Activated naive CD4-positive, alpha-beta T cell treated with Interleukin-2 at 50 U/mL for 16 hours (primary cell): ENCODE measurements at places on chromosomes 2 and 18.

- no peak for DNase-seq
Observed at GRCh38 chr2:99275882-99276281, 20.4 kb upstream of the LYG2 start.

DNA sequence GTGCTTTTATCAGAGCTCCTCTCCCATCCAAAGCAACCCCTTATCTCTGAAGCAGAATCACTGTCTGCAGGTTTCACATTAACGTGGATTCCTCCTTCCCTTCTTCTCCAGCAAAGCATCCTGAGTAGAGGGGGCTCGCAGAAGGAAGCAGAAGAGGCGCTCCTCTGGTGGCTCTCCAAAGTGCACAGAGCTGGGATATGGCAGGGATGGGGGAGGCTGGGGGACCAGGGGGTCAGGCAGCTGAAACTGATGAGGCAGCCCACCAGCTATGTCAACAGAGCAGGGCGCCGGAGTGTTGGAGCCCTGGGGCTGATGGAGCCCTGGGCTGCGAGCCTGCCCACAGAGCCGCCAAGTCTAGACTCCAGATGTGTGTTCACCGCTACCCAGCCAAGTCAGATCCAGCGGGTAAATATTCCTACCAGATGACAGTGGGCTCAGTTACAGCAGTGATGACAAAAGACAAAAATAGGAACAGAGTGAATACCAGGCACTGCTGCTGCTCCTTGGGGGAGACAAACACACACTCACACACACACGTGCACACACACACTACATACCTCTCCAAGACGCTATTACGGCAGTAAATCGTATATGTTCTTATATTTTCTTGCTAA is 678.3 kb upstream of the ID2 start:
- no peak for DNase-seq

GRCh38 chr18:47531717-47532116 is 280.3 kb upstream of the SKOR2 start:
- DNase-seq = no peak

- DNase-seq = no peak
Observed at GRCh38 chr2:88198308-88198707, 28.2 kb downstream of the THNSL2 start.

GRCh38 chr2:35963824-35964223 is 391.8 kb upstream of the CRIM1 start:
- no peak for DNase-seq

- DNase-seq = no peak
Observed at GRCh38 chr18:12476955-12477354, 69.2 kb downstream of the PRELID3A start.

DNA sequence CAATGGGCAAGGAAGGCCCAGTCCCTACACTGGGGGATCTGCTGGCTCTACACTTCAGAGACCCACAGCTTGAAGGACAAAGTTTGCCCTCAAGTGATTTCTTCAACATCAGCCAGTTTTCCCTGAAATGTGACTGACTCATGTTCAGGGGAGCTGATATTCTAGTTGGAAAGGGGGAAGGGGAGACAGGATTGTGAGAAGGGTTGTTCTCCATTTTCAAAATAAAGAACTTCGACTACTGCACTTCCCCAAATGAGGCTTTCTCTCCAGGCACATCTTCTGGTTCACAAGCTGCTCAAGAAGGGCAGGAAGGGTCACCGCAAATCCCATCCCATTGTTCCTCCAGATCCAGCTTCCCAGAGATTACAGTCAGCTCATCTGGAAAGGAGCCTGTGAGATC is 117.6 kb downstream of the BCL2L11 start:
- DNase-seq = no peak

DNA sequence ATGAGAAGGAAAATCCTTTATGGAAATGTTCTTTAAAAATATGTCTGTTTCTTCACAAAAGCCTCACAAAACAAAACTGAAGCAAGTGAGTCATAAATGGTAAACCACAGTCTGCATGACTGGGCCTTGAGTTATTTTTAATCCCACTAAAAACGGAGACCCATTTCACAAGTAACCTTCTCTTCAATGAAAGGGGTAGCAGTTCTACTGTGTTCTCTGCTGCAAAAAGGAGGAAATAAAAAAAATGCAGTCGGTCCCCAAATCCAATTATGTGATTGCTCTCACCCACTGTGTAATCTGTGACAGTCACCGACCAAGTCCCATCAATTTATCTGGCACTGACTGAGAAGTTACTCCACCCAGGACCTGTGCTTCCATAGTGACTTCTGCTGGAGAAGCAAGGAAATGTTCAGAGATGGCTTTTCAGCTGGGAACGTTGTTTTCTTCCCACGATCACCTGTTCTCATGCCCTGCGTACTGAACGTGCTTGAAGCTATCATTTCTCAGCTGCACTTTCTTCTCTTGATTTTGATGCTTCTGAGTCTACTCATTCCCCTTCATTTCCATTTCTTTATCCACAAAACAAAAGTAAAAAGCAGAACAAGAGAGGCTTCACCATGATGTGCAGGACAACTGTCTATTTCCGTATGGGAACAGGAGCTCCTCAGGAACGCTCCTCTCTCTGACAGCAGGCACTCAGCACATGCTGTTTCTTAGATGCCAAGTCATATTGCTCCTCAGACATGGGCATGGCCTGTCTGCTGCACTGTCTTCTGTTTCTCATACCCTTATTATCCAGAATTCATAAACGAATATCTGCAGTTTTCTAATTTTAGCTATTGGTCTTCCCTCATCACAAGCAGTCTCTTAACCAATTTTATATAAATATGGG is 80.0 kb upstream of the TMEM200C start:
- no peak for DNase-seq

- no peak for DNase-seq
Observed at GRCh38 chr2:205138735-205139134, 543.6 kb upstream of the NRP2 start.

GRCh38 chr2:106078096-106078495 is 116.0 kb downstream of the UXS1 start:
- DNase-seq = no peak

DNA sequence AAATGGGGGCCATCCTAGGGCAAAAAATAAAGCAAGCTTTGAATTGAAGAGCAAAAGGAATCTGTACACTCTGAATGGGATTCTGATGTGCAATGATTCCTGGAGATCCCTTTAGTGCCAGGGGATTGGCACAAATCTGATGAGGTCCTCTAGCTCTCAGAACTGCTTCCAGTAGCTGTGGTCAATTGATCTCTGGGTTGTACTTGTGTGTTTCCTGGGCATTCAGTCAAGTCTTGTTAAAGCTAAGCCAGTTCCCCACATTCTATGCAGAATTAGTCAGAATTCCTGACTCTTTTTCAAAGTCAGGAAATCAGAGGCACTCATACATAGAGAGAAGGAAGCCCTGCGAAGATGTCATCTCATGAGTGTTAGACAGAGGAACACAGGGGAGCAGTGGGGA is 161.3 kb downstream of the DNER start:
- no peak for DNase-seq

GRCh38 chr18:76487782-76488181 is 7.3 kb downstream of the ZNF516 start:
- no peak for DNase-seq

DNA sequence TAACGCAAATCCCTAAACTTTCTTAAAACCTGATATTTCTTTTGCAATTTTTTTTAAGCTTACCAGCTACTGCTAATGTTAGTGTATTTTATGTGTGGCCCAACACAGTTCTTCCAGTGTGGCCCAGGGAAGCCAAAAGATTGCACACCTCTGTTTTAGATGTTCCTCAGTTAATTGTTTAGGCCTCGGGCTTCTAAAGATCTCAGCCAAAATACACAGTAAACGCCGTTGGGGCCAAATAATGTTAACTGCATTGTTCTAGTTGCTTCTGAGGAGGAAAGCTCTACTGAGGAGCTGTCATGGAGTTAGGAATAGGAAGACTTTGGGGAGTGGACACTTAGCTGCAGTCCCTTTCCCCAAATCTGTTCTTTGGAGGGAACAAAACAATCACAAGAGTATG is 2.0 kb downstream of the HSPE1 start:
- no peak for DNase-seq

DNA sequence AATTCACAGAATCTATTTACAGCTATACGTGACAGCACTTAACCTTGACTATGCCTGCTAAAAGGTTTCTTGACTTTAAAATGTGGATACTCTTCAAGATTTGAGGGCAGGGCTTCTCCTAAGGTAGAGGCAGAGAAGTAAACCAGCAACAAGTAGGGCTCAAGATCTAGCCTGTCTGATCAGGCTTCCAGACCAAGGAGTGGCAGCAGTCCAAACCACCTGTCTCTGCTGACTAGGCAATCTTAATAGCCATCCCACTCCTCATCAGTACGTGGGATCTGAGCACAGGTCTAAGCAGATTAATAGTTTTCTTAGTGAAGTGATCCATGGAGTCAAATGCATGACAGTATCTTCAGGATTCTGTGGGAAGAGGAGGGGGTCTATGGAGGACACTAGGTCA is 100.4 kb downstream of the GPD2 start:
- no peak for DNase-seq

GRCh38 chr18:2150566-2150965 is 420.7 kb downstream of the METTL4 start:
- DNase-seq = no peak

GRCh38 chr2:59959944-59960343 is 593.5 kb downstream of the BCL11A start:
- no peak for DNase-seq

DNA sequence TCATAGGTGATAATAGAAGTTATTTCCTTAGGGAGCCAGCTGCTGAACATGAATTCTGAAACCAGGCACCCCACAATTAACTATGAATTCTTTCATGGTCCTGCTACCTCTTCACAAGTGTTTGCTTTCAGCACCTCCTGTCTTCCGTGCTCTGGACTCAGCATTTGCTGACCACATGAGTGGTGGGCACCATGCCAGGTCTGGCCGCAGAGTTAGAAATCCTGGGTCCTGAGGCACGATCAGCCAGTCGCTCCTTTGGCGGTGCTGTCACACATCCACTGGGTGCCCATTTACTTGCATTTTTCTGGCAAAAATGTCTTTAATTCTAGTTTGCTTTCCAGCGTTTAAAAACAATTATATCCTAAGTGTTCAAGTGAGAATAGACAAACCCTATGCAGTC is 196.4 kb upstream of the PXDN start:
- DNase-seq = no peak

DNA sequence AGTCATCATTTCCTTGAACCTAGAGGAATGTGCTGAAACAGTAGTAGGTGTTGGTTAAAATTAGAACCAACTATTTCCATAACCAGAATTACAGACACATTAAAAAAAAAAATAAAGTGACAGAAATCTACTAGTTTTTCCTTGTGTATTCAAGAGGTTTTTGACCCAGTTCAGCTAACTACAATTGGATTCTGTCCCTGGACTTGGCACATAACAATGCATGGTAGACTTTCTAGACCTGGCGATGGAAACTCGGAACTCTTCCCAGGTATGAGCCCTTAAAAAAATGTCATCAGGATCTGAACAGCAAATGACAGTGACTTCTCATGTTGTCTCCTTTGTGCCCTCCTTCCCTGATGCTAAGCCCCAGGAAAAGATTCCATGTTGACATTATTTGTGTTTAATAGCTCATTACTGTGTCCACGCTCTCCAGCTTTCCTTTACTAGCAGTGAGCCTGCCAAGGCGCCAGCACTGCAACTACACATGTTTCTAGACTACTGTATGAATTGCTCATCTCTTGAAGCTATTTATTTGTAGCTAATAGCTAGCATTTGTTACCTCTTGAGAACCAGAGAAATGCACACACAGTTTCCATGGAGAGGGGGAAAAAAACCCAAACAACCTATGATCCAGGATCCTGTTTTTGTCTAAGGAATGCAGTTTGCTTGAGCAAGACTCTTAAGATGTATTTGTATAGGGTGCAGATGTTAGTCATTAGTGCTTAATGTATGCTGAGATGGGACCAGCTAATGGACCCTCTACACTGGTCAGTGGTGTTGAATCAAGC is 148.5 kb downstream of the FMNL2 start:
- DNase-seq = no peak

DNA sequence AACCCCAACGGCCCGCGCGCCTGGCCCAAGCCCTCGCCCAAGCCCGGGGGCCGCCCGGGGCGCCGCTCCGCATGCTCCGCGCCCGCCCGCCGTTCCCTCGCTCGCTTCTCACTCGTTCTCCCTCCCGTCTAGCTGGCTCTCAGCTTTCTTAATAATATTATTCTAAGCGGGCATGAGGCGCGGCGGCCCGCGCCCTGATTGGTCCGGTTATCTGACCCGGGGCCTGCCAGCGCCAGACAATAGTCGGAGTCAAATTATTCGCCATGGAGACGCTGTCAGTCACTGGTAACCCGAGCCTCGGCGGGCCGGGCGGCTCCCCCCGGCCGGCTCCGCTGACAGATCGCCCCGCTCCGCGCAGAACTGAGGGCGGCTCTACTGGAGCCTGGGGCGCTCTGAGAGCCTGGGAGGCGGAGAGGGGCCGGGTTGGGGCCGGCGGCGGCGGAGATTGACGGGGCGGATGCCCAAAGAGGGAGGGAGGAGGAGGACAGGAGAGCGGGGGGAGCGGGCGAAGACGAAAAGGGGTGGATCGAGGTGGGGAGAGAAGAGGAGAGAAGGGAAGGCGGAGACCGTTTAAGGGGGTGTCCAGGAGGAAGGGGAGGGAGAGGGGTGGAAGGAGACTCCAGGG is at the start of gene SIX2:
TSS of gene SIX2 (minus strand) at position 150 of the 625 bp plus-strand sequence. CDS start 342 bp downstream, outside the sequence.
- no peak for DNase-seq

GRCh38 chr2:1623906-1624445 is 120.3 kb downstream of the PXDN start:
- DNase-seq = no peak

- DNase-seq = no peak
Observed at GRCh38 chr2:191611614-191612013, 66.3 kb upstream of the NABP1 start.

- no peak for DNase-seq
Observed at GRCh38 chr2:219214141-219214540, 4.6 kb downstream of the ABCB6 start.

DNA sequence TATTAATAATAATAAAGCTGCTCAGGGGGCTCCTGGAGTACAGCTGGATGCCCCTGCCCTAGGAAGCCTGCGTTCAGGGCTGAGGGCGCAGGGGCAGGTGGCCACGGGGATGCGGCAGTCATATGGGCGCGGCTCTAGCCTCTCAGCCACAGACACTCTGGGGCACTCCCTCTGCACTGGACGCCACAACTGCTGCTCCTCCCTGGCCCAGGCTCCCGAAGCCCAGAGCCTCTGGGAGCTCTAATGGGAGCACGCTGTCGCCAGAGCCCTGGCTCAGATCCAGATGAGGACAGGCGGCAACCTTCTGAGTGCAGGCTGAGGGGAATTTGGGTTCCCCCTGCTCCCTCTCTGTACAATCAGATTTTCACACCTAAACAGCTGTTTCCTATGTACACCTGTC is 93.6 kb downstream of the MTCL1 start:
- DNase-seq = no peak
